Mucosa of gallbladder (tissue), 1 donor: ENCODE measurements at places on chromosomes 16 and 17. TPM values are rescaled to one million over a fixed set of nuclear protein-coding genes. Genes with fewer than 3 reads are reported as not detected.
A peak's percentile ranks its signal among the peaks of the same experiment; 100 is the strongest.

KRT24 gene
- 0.17 TPM for total RNA-seq

KRTAP1-5 gene
- total RNA-seq = not detected

C17orf67 gene
- total RNA-seq = 5.1 TPM

DEXI gene
- total RNA-seq = 41.3 TPM

CFAP97D1 gene
- not detected for total RNA-seq

CIITA gene
- 26.9 TPM for total RNA-seq

KRT36 gene
- total RNA-seq = not detected

MAP3K3 gene
- total RNA-seq = 39.5 TPM

GRCh38 chr17:17467720-17468119 lies 9.1 kb upstream of the MED9 start:
- no peak for DNase-seq

DNA sequence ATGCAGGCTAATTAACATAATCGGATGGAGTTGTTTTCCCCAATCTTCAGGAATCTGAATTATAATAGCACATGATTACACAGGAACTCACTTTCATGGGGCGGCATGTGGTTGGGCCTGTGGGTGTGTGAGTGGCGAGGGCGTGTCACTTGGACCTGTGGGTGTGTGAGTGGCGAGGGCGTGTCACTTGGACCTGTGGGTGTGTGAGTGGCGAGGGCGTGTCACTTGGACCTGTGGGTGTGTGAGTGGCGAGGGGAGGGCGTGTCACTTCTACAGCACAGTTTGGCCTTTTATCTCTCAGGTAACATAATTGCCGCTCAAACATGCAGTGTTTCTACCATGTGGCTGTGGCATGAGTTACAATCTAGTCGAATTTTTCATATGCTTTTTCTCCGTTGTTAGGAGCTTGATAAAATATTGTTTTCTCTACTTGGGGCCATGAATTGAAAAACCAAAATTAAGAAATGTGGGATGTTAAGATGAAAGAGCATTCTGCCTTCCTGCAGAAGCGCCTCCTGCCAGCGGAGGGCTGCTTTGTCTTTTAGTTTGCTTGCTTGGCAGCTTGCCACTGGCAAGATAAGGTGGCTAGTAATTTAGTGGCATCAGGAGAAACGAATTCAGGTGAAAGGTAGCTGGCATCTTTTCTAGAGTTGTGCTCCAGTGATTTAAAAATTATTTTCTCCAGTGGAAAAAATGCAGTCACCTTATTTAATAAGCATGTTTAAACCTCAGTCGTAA lies 36.2 kb downstream of the USP10 start:
- DNase-seq = peak; percentile 69

- DNase-seq = no peak
These were observed 11.9 kb downstream of the TBKBP1 start for GRCh38 chr17:47705536-47706530.

DNA sequence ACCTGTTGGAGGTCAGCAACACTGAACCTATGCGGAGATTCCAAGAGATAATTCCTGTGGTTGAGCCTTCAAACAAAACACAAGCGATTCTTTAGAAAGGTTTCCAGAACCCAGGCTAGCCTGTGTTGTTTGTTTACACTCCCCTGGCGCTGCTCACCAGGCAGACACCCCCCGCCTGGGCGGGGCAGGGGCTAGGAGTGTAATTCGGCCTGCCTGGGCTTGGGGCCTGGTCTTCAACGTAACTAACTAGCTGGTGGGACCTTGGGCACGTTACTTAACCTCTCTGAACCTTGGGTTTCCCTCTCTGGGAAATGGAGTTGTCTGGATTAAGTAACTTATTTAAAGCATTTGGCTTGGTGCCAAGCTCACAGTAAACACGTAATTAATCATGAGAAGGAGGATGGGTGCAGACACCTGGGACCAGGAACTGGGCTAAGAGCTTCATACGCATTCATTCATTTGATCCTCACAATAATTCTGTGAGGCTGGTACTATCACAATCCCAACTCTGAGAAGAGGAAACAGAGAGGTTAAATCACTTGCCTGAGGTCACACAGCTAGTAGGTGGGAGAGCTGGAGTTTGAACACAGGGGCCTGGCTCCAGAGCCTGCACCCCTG lies 7.6 kb upstream of the ARHGAP27 start:
- DNase-seq = no peak

GRCh38 chr17:9959377-9959981 lies 54.4 kb upstream of the RCVRN start:
- no peak for DNase-seq

GRCh38 chr17:5424909-5425308 lies 4.9 kb downstream of the RPAIN start:
- no peak for DNase-seq

- no peak for DNase-seq
These were observed 4.0 kb downstream of the NOG start for GRCh38 chr17:56597495-56597990.

DNA sequence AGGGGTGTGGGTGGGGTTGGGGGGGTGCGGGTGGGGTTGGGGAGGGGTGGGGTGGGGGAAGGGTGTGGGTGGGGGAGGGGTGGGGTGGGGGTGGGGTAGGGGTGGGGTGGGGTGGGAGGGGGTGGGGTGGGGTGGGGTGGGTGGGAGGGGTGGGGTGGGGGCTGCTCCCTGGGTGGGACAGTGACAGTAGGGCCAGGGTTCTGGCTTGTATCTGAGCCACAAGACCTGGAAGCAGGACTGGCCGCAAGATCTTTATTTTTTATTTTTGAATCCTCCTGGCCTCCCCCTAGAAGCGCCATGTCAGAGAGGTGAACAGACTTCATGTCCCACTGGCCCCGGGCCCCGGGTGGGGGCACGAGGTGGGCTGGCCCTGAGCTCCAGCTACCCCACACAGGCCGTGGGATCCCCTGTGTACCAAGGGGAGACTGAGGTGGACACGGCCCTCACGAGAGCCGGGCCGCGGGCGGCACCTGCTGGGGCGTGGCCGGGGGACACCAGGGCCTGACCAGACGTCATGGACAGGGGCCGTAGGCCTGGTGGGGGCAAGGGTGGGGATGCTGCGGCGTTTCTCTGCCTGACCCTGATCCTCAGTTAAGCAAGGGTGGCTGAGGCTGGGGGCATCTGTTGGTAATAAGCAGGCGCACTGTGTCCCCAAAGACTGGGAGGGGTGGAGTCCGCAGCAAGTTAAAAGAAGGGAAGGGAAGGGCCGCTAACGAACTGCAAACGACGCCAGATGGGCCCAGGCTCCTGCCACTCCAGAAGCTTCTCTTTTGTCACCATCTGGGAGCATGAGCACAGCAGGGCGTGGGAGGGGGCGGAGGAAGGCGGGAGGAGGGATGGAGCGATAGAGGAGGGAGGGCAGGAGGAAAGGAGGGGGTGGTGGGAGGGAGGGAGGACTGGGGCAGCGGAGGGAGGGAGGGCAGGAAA lies 22.3 kb upstream of the PABPN1L start:
- no peak for DNase-seq

- no peak for DNase-seq
These were observed 36.2 kb upstream of the RCVRN start for GRCh38 chr17:9941305-9941704.

- no peak for DNase-seq
These were observed 13.2 kb downstream of the TERF2IP start for GRCh38 chr16:75660726-75661302.

DNA sequence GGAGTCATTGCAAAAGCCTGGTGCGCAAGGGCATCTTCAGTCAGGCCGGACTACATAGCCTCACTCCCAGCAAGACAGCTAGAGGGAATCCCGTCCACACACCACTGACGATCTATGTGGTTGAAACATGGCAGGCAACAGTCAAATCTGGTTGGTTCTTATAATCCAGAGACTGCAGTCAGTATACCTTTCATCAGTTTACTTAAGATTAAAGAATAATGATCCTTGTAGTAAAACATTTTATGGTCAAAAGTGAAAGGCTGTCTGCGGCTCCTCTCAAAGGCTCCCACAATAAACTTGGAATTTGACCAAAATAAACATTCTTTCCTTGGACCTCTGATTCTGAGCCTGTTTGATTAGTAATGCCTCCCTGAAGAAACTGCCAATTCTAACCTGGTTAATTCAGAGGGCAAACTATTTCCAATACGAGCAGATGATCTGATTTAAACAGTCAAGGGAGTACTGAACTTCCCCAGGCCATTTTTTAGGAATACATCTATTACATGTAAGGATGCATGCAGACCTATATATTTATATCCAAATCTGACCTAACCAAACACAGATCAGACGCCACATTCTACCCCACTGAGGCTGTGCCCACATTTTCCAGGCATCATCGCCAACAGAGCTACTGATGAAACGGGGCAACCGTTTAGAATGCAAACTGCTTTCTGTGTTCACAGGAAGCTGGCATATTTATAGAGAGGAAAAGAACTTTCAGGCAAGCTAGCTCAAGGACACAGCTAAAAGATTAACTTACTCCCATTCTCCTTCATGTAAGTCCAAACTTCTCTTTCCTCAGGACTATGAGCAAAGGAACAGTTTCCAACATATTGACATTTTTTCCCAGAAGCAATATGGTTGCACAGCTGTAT lies 15.3 kb upstream of the TXNDC11 start:
- peak; percentile 50 for DNase-seq

DNA sequence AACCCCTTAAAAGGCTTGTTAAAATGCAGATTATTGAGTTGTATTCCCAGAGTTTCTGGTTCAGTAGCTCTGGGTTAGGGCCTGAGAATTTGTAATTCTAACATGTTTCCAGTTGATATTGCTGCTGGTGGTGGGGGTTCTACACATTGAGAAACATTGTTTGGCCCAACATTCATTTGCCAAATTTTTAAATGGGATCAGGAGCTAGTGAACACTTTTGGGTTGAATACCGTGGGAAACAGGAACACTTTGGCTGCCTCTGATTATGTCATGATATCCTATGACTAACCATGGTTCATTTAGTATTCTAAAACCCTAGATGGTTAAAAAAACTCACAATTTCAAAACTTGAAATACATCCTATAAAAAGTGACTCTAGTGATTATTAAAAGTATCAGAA lies 89.3 kb downstream of the RPGRIP1L start:
- DNase-seq = no peak

DNA sequence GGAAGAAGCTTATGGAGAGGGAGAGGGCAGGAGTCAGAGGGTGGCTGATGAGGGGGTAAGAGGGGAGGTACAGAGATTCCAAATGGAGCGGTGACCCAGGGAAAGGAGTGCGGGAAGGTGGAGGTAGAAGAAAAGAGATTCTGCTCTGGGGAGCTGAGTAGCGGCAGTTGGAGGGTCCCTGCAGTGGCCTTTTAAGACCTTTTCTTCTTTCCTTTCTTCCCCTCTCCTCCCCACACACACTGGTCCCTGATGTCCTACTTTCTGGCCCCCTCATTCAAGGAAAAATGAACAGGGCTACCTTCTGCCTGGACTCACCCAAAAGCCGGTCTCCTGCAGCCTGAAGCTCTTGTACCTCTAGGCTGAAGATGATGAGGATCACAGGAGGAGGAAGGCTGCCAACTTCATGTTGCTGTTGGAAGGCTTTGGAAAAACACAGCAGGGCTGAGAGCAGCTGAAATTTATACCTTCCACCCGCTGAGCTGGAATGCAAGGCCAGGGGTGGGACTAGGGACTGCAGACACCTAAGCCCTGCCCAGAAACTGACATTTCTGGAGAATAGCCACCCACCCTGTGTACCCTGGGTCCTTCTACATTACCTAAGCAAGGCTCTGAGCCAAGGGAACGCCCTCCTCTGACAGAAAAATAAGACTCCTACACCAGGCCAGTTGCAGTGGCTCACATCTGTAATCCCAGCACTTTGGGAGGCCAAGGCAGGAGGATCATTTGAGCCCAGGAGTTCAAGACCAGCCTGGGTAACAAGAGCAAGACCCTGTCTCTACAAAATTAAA lies 9.4 kb upstream of the HEATR6 start:
- DNase-seq = no peak
